Hematopoietic multipotent progenitor cell treated with erythropoietin and hydrocortisone succinate and interleukin-3 and kit ligand, for 8 days (in vitro differentiated cells): ENCODE measurements at places on chromosomes 6 and 20.

GRCh38 chr6:170175644-170176135 lies 115.2 kb downstream of the DLL1 start:
- no peak for DNase-seq

DNA sequence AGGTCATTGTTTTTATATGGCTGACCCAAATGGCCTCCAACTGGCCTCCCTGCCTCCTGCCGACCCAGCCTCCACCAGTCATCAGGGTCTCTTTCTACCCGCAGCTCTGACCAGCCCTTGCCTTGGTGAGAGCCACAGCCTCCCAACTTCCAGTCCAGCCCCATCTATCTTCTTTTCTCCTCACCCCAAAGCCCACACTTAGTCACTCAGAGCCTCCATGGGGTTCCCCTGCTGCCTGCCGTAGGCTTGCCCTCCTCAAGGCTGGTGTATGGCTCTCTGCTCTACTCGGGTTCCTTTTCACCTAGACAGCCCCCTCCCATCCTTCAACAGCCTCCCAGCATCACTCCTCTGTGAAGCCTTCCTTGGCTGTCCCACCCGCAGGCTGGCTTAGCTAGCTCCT lies 18.2 kb downstream of the TCF15 start:
- no peak for DNase-seq

DNA sequence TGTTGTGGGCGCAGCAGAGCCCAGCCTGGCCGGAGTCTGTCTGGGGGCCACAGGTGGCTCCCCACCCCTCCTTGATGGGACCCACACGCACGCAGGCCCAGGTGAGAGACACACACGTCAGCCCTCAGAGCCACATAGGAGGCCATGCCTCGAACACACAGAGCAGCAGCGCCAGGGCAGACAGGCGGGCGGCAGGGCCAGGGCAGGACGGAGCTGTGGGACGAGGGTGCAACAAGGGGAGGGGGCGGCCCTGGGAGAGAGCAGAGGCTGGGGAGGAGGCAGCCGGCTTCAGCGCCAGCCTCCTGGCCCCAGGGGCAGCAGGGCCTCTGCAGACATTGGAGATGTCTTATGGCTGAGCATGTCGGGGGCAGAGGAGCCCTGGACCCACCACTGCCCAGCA lies 42.5 kb downstream of the KCNQ2 start:
- DNase-seq: no peak

DNA sequence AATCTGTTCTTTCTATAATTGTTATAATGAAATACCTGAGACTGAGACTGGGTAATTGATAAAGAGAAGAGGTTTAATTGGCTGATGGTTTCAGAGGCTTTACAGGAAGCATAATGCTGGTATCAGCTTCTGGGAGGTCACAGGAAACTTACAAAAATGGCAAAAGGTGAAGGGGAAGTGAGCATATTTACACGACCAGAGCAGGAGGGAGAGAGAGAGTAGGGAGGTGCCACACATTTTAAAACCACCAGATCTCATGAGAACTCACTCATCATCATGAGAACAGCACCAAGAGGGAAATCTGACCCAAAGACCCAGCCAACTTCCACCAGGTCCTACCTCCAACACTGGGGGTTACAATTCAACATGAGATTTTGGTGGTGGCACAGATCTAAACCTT lies 2.6 kb upstream of the SIRPB1 start:
- no peak for DNase-seq

- no peak for DNase-seq
Measured at GRCh38 chr6:110428153-110428552, 12.8 kb upstream of the DDO start.

- no peak for DNase-seq
Measured at GRCh38 chr6:124164343-124164742, 360.7 kb downstream of the NKAIN2 start.

GRCh38 chr6:41955412-41955811 lies 13.8 kb upstream of the CCND3 start:
- no peak for DNase-seq

- DNase-seq: no peak
Measured at GRCh38 chr6:5814116-5814515, 192.6 kb downstream of the NRN1 start.

GRCh38 chr6:52255434-52255833 lies 11.1 kb upstream of the IL17F start:
- no peak for DNase-seq

- no peak for DNase-seq
Measured at GRCh38 chr6:85044361-85044760, 280.0 kb upstream of the TBX18 start.

- peak; percentile 92 for DNase-seq
Measured at GRCh38 chr6:43702534-43703440, 15.2 kb upstream of the MRPS18A start.

GRCh38 chr20:45672765-45673164 lies 2.7 kb upstream of the WFDC11 start:
- no peak for DNase-seq

DNA sequence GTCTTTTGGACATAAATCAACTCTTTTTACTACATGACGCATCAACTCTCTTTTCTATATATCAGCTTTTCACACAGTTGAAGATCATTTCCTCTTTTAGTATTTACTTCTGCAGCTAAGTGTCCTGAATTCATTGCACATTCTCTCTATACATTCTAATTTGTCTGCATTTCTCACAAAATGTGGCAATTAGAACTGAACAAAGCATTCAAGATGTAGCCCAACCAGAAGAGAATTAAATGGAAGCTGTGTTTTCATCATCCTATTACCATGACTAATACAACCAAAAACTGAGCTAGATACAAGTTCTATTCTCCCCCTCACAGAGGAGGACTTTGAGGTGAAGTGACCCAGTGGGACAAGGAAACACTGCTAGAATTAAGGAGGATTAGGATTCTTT lies 86.9 kb downstream of the PLCG1 start:
- DNase-seq: no peak

DNA sequence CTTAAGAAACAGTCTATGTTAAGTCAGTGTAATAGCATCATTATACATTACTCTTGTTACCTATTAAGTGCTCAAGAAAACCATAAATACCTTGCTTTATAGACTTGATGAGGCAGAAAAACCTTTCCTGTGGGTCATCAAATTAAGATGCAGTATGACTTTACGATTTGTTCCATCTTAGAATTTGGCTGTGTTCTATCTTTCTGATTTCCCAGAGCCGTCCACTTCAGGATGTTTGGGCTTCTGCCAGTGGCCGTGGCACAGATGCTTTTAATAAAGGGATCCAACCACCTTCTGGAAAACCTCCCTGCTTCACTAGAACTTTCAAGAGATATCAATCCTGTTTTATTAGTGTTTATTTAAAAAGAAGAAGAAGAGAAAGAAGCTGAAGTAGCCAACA lies 71.2 kb downstream of the PDE7B start:
- no peak for DNase-seq

GRCh38 chr6:128499079-128499731 lies 21.2 kb downstream of the PTPRK start:
- no peak for DNase-seq

- no peak for DNase-seq
Measured at GRCh38 chr6:137957471-137957870, 90.4 kb downstream of the TNFAIP3 start.

GRCh38 chr20:25372584-25373336 lies 17.9 kb downstream of the ABHD12 start:
- DNase-seq: no peak

DNA sequence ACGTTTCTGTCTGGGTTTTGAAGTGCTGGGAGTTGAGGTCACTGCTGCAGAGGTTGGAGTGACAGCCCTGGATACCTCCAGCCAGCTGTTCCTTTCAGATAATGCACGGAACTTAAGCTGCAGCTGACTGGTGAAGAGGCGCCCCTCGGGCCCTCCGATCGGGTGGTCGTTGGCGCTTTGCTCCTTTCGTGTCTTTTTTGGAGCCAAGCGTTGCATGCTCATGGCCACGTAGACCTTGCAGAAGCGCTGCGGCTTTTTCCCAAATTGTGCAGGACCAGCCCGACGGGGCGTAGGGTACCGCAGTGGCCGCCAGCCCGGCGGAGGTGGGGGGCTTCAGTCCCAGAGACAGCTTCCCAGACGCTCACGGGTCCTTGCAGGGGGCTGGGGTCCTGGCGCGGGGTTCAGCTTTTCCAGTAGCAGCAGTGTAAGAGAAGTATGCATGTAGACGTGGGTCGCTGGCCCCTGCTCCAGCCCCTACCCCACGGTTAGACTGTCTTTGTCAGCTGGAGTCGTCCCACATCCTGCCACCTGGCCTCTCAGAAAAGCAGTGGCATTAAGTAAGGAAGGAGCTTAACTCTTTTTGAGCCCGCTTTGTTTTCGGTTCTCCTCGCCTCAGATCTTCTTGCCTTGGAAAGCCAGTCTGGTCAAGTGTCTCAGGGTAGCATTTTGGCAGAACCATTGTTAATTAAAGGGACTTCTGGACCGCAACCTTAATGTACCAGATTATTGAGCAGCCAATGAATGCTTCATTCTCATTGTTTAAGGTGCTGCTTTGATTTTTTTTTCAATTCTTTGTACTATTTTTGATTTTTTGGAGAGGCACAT lies 838 bp downstream of the TNFAIP3 start:
- DNase-seq: peak; percentile 39

GRCh38 chr6:33273129-33273923 lies 1.5 kb downstream of the RPS18 start:
- no peak for DNase-seq

DNA sequence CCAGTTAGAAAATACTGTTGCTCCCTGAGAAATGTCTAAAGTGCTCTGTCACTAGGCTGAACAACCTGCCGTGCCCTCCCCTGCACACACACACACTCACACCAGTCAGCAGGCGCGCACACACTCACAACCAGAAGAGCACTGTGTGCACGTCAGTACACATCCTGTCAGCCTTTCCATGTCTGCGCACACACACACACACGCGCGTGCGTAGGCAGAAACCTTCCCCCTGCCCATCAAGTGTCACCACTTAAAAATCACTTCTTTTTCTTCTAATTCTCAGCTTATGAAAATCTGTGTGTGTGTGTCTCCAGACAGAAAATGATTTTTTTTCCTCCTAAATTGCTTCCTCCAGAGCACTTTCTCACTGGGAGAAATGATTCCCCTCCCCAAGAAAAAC lies 100.3 kb downstream of the EDN3 start:
- no peak for DNase-seq

DNA sequence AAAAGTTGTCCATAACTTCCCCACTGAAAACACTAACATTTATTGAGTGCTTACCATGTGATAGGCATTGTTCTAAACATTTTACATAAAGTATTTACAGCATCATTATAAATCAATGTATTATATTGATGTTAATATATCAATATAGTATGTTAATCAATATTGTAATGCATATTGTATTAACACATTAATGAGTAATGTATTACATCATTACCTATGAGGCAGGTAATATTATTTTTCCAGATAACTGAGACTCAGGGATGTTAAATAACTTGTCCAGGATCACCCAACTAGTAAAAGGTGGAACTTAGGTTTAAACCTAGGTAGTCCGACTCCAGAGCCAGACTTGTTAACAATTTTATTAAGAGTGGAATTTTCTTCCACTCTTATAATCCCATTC lies 12.2 kb upstream of the TREM2 start:
- DNase-seq: no peak

- DNase-seq: peak; percentile 5
Measured at GRCh38 chr6:82712826-82713225, 349.2 kb downstream of the TPBG start.

- no peak for DNase-seq
Measured at GRCh38 chr20:45470937-45471336, 1.4 kb downstream of the WFDC2 start.

DNA sequence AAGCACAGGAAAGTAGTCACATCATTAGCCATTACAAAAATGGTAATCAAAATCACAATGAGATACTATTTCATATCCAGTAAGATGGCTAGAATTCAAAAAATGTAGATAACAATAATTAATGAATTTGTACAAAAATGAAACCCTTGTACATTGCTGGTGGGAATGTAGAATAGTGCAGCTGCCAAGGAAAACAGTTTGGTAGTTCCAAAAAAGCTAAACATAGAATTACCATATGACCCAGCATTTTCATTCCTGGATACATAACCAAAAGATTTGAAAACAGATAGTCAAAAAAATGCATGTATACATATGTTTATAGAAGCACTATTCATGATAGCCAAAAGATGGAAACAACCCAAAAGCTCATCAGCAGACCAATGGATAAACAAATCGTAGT lies 251.1 kb upstream of the RAB32 start:
- DNase-seq: no peak

GRCh38 chr20:47160992-47161391 lies 195.5 kb downstream of the ZMYND8 start:
- no peak for DNase-seq

DNA sequence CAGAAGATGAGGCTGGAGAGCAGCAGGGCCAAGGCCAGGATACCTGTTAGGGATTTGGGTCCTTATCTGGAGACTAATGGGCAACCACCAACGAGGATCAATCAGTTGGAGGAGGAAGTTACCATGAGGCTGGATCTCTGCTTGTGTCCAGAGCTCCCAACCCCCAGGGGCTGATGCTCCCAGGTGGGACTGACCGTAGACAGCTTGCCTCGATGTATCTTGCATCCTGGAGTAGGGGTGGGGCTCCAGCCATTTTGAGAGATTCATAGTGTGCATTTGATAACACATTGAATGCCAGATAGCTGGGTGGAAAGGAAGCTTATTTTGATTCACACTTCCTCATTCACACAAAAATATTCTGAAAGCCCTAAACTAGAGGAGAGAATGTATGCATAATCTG lies 4.6 kb upstream of the RFPL4B start:
- no peak for DNase-seq

GRCh38 chr20:10625641-10626040 lies 48.2 kb downstream of the JAG1 start:
- DNase-seq: no peak

DNA sequence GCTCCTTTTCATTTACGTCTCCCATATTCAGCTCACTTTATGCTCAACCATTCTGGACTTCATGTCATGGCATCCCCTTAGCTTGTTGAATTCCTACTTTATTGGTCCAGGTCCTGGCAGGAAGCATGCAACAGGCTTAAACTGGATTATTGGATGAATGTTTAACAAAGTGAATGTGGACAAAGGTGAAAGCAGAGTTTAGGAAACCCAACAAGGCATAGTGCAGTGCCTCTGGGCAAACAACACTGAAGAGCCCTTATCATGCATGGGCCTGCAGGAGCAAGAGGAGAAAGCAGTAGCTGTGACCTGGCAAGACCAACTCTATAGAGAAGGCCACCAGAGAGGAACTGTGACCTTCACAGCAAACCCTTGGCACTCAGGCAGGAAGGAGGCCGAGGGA lies 5.3 kb upstream of the ANKRD66 start:
- DNase-seq: no peak
